Calu3 (cell line): ENCODE measurements at places on chromosomes 5 and 9. TPM values are rescaled to one million over a fixed set of nuclear protein-coding genes. Genes with fewer than 3 reads are reported as not detected.

The GABRG2 gene
- 1.4 TPM in 1 of 2 replicates, not detected in the other for total RNA-seq

GRCh38 chr5:166370928-166371690 lies 1920.3 kb upstream of the WWC1 start:
- no peak for DNase-seq

The OR1J2 gene
- total RNA-seq: not detected in 2 replicates

GRCh38 chr5:3175416-3175815 lies 420.2 kb upstream of the IRX1 start:
- DNase-seq: no peak

- no peak for DNase-seq
Observed at GRCh38 chr9:98365227-98365669, 109.8 kb upstream of the TBC1D2 start.

DNA sequence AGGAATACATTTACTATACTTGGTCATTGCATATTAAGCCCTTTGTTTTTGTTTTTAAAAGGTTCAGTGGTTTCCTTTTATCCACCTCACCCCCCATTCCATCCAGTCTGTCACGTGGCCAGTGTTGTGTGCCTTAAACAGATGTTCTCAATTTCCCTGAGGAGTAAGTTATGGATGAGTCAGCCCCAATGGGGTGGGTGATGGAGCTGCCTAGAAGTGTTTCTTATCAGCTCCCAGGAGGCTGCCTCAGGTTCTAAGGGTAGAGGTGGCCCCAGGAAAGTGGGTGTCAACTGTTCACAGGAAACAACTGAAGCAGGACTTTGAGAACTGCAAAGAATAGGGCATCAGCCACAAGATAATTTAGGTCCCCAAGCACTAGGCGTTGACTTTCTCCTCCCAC lies 41.1 kb downstream of the ACTBL2 start:
- DNase-seq: peak; percentile 52

GRCh38 chr5:176144508-176144907 lies 93.7 kb upstream of the SIMC1 start:
- no peak for DNase-seq

GRCh38 chr5:112951124-112951702 lies 25.4 kb upstream of the DCP2 start:
- no peak for DNase-seq

DNA sequence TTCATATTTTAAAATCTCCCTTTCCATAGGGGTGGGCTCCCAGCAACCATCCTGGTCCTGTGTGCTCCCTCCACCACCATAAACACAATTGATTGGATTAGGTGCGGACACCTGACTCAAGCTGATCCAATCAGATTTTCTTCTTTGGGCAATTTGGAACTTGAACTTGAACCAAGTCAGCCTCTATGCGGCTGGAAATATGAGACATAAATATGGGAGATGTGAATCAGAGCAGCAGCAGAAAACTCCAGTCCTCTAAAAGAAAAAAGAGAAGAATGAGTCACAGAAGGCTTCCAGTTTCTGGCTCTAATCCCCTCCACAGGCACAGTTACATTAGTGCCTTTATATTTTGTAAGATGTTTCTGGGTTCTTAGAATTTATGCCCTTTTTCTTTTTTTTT lies 306.6 kb downstream of the MLLT3 start:
- no peak for DNase-seq

GRCh38 chr5:111945535-111945934 lies 188.5 kb upstream of the NREP start:
- no peak for DNase-seq

The TNC gene
- total RNA-seq: 0.29 and 1.0 TPM in 2 replicates

The MELK gene
- total RNA-seq: 18.3 and 20.8 TPM in 2 replicates

- DNase-seq: no peak
Observed at GRCh38 chr5:84130006-84130580, 254.6 kb downstream of the EDIL3 start.

The TRPM3 gene
- total RNA-seq: not detected in 2 replicates

DNA sequence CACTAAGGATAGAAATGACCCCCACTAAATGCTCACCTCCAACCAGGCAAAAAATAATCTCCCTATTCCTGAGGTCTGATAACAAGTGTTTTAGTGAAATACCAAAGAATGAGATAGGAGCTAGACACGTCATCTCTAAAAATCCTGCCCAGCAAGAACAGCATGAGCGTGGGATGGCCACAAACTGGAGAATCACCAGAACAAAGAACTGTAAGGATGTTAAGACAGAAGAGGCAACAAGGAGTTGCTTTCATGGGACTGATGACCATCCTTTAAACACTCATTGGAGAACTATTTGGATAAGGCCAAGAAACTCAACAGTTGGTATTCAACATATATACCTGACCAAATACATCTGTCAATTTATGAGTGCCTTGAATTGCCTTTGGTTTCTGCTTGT lies 113.7 kb downstream of the RASEF start:
- no peak for DNase-seq

DNA sequence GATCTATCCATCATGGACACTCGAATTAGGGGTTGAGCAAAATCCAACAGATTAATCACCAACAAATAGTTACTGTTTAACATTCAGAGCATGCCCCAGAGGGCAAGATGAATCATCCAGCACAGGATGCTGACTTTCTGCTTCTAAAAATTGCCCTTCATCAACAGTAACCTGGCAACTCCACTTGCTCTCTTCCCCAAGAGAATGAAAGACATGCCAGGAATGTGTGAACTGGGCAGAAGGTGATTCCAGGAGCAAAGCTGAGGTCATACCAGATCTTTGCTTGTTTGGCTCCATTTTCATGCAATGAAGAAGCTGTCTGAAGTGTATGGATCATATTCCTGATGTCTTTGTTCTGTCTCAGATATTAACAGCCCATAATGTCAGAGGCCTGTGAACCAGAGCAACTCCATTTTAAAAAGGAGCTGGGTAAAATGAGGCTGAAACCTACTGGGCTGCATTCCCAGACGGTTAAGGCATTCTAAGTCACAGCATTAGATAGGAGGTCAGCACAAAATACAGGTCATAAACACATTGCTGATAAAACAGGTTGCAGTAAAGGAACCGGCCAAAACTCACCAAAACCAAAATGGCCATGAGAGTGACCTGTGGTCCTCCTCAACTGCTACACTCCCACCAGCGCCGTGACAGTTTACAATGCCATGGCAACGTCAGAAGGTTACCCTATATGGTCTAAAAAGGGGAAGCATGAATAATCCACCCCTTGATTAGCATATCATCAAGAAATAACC lies 2.5 kb upstream of the ZNF367 start:
- peak; percentile 64 for DNase-seq

GRCh38 chr5:139100825-139101224 lies 97.3 kb downstream of the SIL1 start:
- DNase-seq: no peak

The C9orf85 gene
- 8.3 and 9.8 TPM in 2 replicates for total RNA-seq

GRCh38 chr9:135287627-135288026 lies 192.0 kb upstream of the PPP1R26 start:
- no peak for DNase-seq

- no peak for DNase-seq
Observed at GRCh38 chr5:39024005-39024404, 50.2 kb downstream of the RICTOR start.

The CDH9 gene
- not detected in 2 replicates for total RNA-seq

The RNF183 gene
- 0.76 and 1.5 TPM in 2 replicates for total RNA-seq

DNA sequence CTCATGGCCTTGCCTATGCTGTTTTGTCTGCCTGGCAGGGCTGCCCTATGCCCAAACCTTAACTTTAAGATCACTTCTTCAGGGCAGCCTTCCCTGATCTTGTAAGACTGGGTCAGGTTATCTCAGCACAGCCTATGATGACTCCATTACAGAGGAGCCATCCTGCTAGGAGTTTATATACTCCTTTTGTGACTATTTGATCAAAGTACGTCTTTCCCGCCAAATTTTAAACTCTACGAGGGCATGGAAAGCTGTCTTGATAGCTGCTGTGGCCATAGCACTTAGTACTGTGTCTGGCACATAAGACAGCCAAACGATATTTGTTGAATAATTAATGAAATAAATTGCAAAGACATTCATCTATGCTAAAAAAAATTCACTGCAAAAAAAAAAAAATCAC lies 60.6 kb downstream of the PPP2R2B start:
- DNase-seq: no peak

DNA sequence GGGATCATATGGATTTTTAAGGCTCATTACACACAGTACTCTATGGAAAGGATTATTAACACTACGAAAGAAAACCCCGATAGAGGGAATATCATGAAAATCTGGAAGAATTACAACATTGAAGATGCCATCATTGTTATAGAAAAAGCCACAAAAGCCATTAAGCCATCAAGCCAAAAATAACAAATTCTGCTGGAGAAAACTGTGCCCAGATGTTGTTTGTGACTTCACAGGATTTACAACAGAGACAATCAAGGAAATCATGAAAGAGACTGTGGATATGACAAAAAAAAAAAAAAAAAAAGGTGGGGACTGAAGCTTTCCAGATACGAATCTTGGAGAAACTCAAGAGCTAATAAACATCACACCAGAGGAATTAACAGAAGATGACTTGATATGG lies 433.8 kb upstream of the CDH6 start:
- DNase-seq: no peak

GRCh38 chr5:150081541-150082283 lies 4.6 kb downstream of the CSF1R start:
- no peak for DNase-seq

- DNase-seq: no peak
Observed at GRCh38 chr9:106771608-106772007, 91.4 kb upstream of the ZNF462 start.

The ENTREP1 gene
- 1.8 and 3.1 TPM in 2 replicates for total RNA-seq

The SHB gene
- total RNA-seq: 7.6 and 8.7 TPM in 2 replicates

GRCh38 chr5:10874541-10874940 lies 113.5 kb upstream of the DAP start:
- DNase-seq: no peak

GRCh38 chr5:67192719-67193438 lies 3.7 kb downstream of the CD180 start:
- DNase-seq: no peak

The FAM169A gene
- 13.4 and 14.1 TPM in 2 replicates for total RNA-seq

GRCh38 chr5:946720-947625 lies 54.3 kb downstream of the TRIP13 start:
- DNase-seq: no peak

The PCDHGC4 gene
- total RNA-seq: 1.2 and 2.2 TPM in 2 replicates

DNA sequence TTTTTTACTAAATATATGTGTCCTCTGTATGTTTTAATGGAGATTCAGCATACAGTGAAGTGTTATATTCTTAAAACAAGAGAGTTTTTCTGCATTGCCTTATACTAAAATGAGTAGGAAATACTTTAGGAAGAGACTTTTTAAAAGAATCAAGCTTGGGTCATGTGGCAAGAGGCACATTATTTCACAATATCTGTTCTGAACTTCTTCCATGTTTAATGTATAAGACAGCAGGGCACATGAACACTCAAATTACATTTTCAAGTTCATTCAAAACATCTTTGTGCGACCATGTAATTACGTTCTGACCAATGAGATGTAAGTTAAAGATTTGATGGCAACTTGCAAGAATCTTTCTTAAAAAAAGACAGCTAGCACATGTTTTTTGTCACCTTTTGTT lies 1055.9 kb downstream of the NR2F1-AS1 start:
- no peak for DNase-seq

- DNase-seq: no peak
Observed at GRCh38 chr5:124394700-124395245, 351.7 kb downstream of the ZNF608 start.

DNA sequence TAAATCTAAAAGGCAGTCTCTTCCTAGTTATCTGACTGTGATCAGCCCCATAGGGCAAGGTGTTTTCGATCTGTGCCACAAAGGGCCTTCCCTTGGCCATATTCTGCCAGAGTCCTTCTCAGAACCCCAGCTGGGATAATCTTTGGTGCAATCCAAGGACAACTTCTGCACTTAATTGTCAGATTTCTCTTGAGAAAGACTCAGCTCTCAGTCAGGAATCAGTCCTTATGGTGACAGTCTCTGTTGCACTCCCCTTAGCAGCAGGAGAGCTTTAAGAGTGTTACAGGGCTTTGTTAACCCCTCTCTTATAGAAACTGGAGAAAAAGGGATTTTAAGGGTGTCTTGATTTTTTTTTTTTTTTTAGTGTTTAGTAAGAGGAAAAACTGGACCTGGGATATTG lies 15.4 kb upstream of the RFX3 start:
- no peak for DNase-seq

- DNase-seq: no peak
Observed at GRCh38 chr5:137291031-137291430, 208.1 kb downstream of the SPOCK1 start.

GRCh38 chr5:139446956-139447779 lies 7.8 kb upstream of the DNAJC18 start:
- no peak for DNase-seq

DNA sequence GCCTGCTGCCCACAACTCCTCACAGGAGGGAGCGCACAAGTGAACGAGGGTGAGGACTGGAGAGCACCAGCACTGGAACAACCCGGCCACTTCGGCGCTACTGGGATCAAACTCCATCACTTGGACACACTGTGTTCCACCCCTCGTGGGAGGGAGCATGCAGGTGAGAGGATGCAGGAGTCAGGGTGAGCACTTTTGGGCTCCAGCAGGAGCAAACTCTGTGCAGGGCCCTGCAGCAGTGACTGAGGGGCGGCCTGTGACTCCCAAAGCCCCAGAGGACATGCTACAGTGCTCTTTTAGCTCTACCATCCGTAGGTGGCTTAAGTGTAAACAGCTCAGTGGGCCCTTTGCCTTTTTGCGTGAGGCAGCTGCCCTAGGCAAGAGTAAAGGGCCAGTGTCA lies 4.4 kb upstream of the MOCS2 start:
- DNase-seq: no peak

The PCDHGC5 gene
- 1.5 and 2.1 TPM in 2 replicates for total RNA-seq

DNA sequence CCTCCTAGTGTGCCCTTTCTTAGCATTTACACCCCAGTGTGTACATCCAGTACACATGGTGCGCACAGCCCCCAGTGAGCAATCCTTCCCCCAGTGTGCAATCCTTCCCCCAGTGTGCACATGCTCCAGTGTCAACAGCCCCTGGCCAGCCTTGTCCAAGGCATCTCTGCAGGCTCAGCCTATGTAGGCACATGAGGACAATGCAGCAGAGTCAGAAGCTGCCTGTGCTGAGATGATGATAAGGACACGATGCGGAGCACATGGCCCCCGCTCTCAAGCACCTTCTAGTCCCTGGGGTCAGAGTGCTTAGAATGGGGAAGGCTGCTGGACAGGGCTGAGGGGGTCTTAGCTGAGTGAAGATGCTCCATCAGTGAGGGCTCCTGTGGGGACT lies 69.8 kb downstream of the GADD45G start:
- DNase-seq: no peak

The ACTBL2 gene
- total RNA-seq: 0.42 and 0.45 TPM in 2 replicates

- no peak for DNase-seq
Observed at GRCh38 chr5:4945296-4945695, 194.8 kb upstream of the ADAMTS16 start.

DNA sequence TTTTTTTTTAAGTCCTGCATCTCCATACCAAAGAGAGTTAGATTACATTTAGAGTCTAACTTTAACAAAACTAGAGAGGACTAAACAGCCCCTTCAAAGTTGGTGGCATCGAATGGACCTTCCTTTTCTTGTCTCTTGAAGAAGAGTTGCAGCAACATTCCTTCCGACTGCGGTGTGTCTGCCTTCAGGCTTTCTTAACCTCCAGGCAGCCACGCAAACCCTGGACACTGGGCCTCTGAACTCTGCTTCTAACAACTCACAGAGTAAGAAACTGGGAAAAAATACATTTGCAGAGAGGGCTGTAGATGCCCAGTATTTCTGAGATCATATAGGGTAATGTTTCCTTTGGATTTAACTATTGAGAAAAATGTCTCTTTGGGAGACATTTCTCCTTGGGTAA lies 120.5 kb upstream of the MAST4 start:
- DNase-seq: no peak

- no peak for DNase-seq
Observed at GRCh38 chr5:124061663-124062062, 549.7 kb downstream of the CSNK1G3 start.
